NCI-H1436 treated with DMSO at 0.1 percent for 48 hours (cell line): ENCODE measurements at places on chromosomes 16 and 17.

- DNase-seq = no peak
These were observed 503.7 kb upstream of the C16orf82 start for GRCh38 chr16:26563018-26563417.

DNA sequence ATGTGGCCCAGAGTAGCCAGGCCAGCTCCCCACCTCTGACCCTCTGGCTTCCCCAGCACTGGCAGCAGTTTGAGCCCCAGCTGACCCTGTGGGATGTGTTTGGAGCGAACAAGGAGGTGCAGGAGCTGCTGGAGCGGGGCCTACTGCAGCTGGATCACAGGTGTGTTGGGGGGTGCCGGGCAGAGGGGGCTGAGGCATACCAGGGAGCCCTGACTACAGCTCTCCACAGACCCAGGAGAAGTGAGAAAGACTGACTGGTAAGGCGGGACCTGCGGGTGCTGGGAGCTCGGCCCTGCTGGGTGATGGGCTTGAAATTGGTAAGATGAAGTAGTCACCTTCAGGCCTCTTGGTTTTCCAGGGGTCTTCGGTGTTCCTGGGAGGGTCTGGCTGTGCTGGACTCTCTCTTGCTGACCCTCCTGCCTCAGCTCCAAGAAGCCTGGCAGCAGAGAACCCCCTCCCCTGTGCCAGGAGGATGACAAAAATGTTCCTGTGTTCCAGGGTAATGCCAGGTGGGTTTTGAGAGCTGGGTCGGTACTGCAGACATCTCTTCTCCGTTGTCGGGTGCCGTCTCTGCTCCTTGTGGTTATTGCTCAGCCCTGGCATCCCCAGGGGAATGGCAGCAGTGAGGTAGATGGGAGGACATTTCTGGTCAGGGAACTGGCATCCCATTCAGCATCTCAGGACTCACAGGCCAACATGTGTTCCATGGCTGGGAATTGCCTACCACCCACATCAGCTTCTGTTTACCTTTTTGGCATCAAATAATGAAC lies 5.9 kb downstream of the RSAD1 start:
- no peak for DNase-seq

GRCh38 chr16:66988197-66988788 lies at the start of gene CES4A:
TSS of gene CES4A (plus strand) at chr16:66988589. CDS start at chr16:66988773, 184 bp downstream.
- DNase-seq = no peak

DNA sequence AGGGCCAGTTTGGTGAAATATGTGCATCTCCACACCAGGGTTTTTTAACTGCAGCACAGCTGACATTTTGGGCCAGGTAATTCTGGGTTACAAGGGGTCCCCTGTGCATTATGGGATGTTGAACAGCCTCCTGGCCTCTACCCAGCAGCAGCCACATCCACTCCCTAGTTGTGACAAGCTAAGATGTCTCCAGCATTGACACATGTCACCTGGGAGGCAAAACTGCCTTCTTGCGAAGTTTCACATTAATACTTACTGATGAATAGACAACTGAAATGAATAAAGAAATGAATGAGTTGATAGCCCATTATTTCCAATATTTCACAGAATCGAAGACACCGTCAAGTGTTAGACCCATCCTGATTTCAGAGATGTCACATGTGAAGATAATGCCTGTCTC lies 383.7 kb downstream of the CPPED1 start:
- no peak for DNase-seq

- no peak for DNase-seq
These were observed 26.6 kb downstream of the GOSR2 start for GRCh38 chr17:46949291-46950174.

DNA sequence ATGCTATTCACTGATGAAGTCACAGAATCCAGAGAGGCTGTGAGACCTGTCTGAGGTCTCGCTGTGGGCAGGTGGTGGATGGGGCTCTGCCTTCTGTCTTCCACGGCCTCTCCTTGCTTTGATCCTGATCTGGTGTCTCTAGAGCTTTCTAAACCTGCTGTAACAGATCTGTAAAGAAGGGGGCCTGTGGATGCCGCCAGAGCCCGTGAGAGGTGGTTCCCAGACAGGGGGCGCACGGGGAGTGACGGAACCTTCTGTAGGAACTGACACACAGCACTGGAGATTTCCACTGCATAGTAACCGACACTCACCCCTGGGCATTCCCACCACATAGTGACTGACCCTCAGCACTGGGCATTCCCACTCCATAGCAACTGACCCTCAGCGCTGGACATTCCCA lies 16.0 kb downstream of the CBFA2T3 start:
- no peak for DNase-seq

GRCh38 chr17:17700251-17700969 lies 19.2 kb downstream of the RAI1 start:
- no peak for DNase-seq

DNA sequence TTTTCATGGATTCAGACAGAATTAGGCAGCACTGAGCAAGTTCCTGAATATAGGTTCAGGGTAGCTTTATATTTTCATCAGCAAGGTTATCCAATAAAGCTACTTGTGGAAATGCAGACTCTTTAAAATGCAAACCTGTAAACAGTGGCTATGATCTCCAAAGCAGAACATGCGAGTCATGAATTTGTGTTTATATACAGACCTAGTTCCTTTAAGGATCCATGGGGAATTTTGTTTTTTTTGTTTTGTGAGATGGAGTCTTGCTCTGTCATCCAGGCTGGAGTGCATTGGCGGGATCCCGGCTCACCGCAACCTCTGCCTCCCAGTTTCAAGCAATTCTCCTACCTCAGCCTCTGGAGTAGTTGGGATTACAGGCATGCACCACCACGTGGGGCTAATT lies 14.8 kb downstream of the CLEC16A start:
- no peak for DNase-seq

DNA sequence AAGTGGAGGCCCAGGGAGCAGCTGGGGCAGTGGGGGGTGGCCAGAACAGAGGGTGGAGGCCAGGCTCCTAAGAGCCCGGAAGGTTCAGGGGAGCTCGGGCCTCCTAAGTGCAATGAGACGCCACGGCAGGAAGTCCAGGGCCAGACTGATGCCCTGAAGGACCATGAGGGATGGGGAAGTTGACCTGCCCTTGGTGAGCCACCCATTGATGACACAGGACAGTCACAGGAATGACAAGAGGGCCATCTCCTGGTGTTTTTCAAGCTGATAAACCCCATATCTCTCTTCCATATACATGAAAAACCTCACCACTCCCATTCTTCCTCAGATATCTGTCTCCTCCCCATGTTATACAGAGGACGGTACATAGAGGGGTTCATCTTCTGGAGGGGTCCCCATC lies 5.8 kb upstream of the MRPL58 start:
- DNase-seq = no peak
